SJSA1 (cell line): ENCODE measurements at places on chromosomes 7 and 10.
A peak's percentile ranks its signal among the peaks of the same experiment; 100 is the strongest.

DNA sequence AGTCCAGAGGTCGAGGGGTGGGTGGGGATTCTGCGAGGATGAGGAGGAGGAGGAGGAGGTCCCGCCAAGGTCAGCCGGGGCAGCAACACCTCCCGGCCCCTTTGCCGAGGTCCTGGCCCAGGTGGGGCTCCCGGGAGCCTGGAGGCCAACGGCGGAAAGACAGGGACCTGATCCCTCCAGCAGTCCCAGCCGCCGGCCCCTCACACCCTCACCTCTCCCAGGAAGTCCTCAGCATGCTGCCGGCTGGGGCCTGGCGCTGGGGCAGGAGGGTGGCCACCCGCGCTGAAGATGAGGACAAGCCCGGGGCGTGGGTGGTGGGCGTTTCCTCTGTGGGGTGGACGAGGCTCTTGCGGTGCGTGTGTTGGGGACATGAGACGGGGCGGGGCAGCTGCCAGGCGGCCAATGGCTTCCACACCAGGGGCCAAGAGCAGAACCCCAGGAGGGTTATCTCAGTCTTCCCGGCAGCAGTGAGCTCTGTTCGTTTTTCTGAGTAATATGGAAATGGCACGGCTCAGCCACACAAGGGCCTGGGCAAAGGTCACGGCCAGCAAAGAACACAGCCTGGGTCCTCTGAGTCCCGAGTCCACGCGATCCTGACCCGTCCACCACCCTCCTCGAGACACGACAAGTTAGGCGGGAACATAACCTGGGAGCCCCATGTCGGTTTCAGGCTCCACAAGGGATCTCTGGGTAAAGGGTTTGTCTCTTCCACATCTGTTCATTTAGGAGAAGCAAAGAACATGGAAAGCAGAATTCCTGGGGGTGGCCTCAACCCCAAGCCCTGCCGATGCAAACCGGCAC is 82.9 kb upstream of the PDGFA start:
- H3K36me3 ChIP-seq = no peaks in the 10 kb centered on the region
- H3K4me1 ChIP-seq = peaks cover 14% of the 10 kb centered on the region
- DNase-seq = no peak
- no peak overlapping the region for H3K27ac ChIP-seq
- no peak overlapping the region for H3K4me3 ChIP-seq
- H3K27me3 ChIP-seq = no peaks in the 10 kb centered on the region

DNA sequence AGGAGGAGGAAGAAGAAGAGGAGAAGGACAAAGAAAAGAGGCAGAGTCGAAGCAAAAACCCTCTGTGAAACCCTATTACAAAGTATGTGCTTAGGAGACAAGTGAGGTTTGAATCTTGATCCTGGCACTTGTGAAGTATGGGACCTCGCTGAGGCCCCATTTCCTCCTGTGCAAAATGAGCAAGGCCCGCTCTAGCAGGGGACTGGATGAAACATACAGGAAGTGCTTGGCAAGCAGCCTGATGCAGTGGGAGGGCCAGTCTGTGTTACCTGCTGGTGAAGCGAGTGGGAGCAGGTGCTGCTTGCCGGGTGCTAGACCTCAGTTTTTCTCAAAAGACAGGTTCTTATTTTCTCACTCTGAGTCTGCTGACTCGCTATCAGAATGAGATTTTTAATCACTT is 150.4 kb downstream of the JCAD start:
- no peak overlapping the region for H3K4me3 ChIP-seq
- H3K4me1 ChIP-seq = no peaks in the 10 kb centered on the region
- no peaks in the 10 kb centered on the region for H3K36me3 ChIP-seq
- H3K27me3 ChIP-seq = 0 out of 2 replicates have a peak, but pooled peaks cover 3% of the 10 kb centered on the region
- DNase-seq = no peak

GRCh38 chr7:3957472-3958108 is 656.5 kb downstream of the SDK1 start:
- H3K4me3 ChIP-seq = no peak overlapping the region
- peaks cover 15% of the 10 kb centered on the region for H3K4me1 ChIP-seq
- no peaks in the 10 kb centered on the region for H3K27me3 ChIP-seq
- no peak for DNase-seq
- peaks cover 37% of the 10 kb centered on the region for H3K36me3 ChIP-seq

GRCh38 chr7:473211-473734 is 46.4 kb downstream of the PDGFA start:
- H3K27ac ChIP-seq = no peak overlapping the region
- H3K36me3 ChIP-seq = no peaks in the 10 kb centered on the region
- DNase-seq = no peak
- peaks cover 19% of the 10 kb centered on the region for H3K4me1 ChIP-seq
- no peak overlapping the region for H3K4me3 ChIP-seq

GRCh38 chr7:44980393-44981034 is 1.7 kb upstream of the MYO1G start:
- peaks cover 31% of the 10 kb centered on the region for H3K4me1 ChIP-seq
- H3K27ac ChIP-seq = peak overlapping the region; percentile 77
- no peak overlapping the region for H3K4me3 ChIP-seq
- peaks cover 56% of the 10 kb centered on the region for H3K36me3 ChIP-seq

- no peak for DNase-seq
- H3K27ac ChIP-seq = no peak overlapping the region
- H3K4me3 ChIP-seq = no peak overlapping the region
- no peaks in the 10 kb centered on the region for H3K27me3 ChIP-seq
- peaks cover 92% of the 10 kb centered on the region for H3K36me3 ChIP-seq
Observed at GRCh38 chr7:44052771-44053365, 8.4 kb downstream of the DBNL start.

GRCh38 chr10:110977662-110978061 is 58.3 kb downstream of the SHOC2 start:
- H3K27me3 ChIP-seq = no peaks in the 10 kb centered on the region
- no peak for DNase-seq
- peaks cover 7% of the 10 kb centered on the region for H3K36me3 ChIP-seq
- no peak overlapping the region for H3K4me3 ChIP-seq
- H3K27ac ChIP-seq = 0 out of 2 replicates have a peak overlapping the region, but pooled peaks have one; percentile 26

GRCh38 chr10:110525349-110526260 is 27.9 kb downstream of the DUSP5 start:
- H3K36me3 ChIP-seq = 0 out of 2 replicates have a peak, but pooled peaks cover 2% of the 10 kb centered on the region
- no peaks in the 10 kb centered on the region for H3K27me3 ChIP-seq
- H3K4me1 ChIP-seq = peaks cover 56% of the 10 kb centered on the region
- no peak overlapping the region for H3K4me3 ChIP-seq

DNA sequence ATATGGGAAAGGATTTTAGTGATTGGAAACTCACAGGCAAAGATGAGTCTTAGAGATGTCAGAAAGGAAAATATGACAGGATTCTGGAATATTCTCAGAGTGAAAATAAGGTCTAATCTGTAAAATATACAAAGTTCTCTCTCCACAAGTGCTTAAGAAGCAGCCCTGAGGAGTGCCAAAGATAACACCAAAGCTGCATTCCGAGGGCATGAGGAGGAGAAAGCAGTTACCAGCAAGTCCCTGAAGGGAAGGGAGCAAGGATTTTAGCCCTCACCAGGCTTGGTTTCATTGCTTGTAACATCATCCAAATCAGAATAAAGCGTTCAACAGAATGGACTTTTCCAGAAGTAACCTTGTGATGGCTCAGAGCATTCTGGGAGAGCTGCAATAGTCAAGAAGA is 31.4 kb upstream of the DLX6 start:
- no peak overlapping the region for H3K4me3 ChIP-seq
- H3K4me1 ChIP-seq = peaks cover 27% of the 10 kb centered on the region
- peak overlapping the region; percentile 23; the same call in 1 of the 2 replicates for H3K27ac ChIP-seq
- H3K27me3 ChIP-seq = no peaks in the 10 kb centered on the region
- H3K36me3 ChIP-seq = peaks cover 3% of the 10 kb centered on the region; the same call in 1 of the 2 replicates

GRCh38 chr10:97759158-97759887 is 12.5 kb downstream of the SFRP5 start:
- peak; percentile 70 for DNase-seq
- no peak overlapping the region for H3K27ac ChIP-seq
- H3K4me3 ChIP-seq = no peak overlapping the region
- no peaks in the 10 kb centered on the region for H3K27me3 ChIP-seq
- H3K4me1 ChIP-seq = no peaks in the 10 kb centered on the region
- peaks cover 47% of the 10 kb centered on the region for H3K36me3 ChIP-seq

DNA sequence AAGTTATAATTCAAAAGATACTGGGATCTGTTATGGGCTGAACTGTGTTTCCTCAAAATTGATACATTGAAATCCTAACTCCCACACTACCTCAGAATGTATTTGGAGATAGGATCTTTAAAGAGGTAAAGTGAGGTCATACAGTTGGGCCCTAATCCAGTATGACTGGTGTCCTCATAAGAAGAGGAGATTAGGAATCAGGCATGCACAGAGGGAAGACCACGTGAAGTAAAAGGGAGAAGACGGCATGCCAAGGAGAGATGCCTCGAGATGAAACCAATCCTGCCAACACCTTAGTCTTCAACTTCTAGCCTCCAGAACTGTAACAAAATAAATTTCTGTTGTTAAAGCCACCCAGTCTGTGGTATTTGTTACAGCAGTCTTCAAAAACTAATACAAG is 5.9 kb upstream of the CFAP69 start:
- H3K4me1 ChIP-seq = 0 out of 2 replicates have a peak, but pooled peaks cover 3% of the 10 kb centered on the region
- no peak overlapping the region for H3K27ac ChIP-seq
- H3K27me3 ChIP-seq = no peaks in the 10 kb centered on the region
- no peak for DNase-seq

GRCh38 chr10:103284170-103284569 is 7.2 kb downstream of the INA start:
- H3K27ac ChIP-seq = no peak overlapping the region
- DNase-seq = peak; percentile 29
- H3K27me3 ChIP-seq = peaks cover 25% of the 10 kb centered on the region
- no peak overlapping the region for H3K4me3 ChIP-seq
- no peaks in the 10 kb centered on the region for H3K36me3 ChIP-seq

- peak overlapping the region; percentile 91 for H3K27ac ChIP-seq
- H3K4me1 ChIP-seq = peaks cover 22% of the 10 kb centered on the region
- H3K36me3 ChIP-seq = no peaks in the 10 kb centered on the region
- no peaks in the 10 kb centered on the region for H3K27me3 ChIP-seq
Observed at GRCh38 chr10:31708046-31708445, 220.6 kb downstream of the ARHGAP12 start.

- H3K27ac ChIP-seq = peak within 1 kb of the TSS; percentile 36
- peak; percentile 40 for DNase-seq
- H3K36me3 ChIP-seq = peaks cover 43% of the 10 kb centered on the region
Observed at GRCh38 chr10:3067118-3067858, at the start of gene PFKP. TSS of gene PFKP (plus strand) at chr10:3067548. CDS start at chr10:3067596, 48 bp downstream.

DNA sequence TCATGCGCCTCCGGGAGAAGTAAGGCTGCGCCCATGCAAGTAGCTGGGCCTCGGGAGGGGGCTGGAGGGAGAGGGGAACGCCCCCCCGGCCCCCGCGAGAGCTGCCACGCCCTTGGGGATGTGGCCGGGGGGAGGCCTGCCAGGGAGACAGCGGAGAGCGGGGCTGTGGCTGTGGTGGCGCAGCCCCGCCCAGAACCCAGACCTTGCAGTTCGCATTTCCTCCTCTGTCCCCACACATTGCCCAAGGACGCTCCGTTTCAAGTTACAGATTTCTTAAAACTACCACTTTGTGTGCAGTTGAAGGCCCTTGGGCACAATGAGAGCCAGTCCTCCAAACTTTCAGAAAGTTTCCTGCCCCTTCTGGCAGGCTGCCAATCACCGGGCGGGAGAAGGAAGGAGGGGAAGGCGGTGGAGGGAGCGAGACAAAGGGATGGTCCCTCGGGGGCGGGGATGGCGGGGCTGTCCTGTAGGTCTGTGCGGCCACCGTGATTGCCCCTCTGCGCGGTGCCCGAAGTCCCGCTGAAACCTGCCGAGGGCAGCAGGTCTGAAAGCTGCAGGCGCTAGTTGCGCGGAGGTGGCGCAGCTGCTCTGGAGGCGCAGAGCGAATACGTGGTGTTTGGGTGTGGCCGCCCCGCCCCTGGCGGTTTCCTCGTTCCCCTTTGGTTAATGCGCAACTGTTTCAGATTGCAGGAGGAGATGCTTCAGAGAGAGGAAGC is 2.1 kb downstream of the VIM start:
- peak; percentile 84 for DNase-seq
- peaks cover 60% of the 10 kb centered on the region for H3K36me3 ChIP-seq
- H3K4me1 ChIP-seq = peaks cover 53% of the 10 kb centered on the region
- H3K27me3 ChIP-seq = no peaks in the 10 kb centered on the region

GRCh38 chr7:112942981-112943380 is 143.6 kb downstream of the GPR85 start:
- H3K27me3 ChIP-seq = no peaks in the 10 kb centered on the region
- H3K27ac ChIP-seq = no peak overlapping the region
- no peak for DNase-seq

DNA sequence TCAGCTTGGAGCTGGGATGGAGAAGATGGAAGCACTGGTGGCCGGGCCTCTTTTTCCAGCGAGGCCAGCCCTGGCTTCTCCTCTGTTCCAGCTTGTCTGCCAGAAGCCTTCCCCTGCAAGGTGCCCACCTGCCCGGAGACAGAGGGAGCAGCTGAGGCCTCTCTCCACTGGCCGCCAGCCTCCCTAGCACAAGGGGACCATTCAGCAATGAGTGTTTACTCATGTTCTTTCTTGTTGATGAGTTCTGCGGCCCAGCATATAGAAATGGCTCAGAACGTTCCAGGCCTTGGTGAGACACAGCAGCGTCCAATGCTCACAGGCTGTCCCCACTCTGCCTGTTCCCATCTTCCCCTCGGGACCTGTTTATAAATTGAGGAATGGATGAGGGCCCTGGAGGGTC is 47.3 kb downstream of the CHST3 start:
- H3K4me3 ChIP-seq = no peak overlapping the region
- H3K36me3 ChIP-seq = peaks cover 45% of the 10 kb centered on the region
- H3K27me3 ChIP-seq = no peaks in the 10 kb centered on the region
- H3K4me1 ChIP-seq = peaks cover 9% of the 10 kb centered on the region
- H3K27ac ChIP-seq = no peak overlapping the region

DNA sequence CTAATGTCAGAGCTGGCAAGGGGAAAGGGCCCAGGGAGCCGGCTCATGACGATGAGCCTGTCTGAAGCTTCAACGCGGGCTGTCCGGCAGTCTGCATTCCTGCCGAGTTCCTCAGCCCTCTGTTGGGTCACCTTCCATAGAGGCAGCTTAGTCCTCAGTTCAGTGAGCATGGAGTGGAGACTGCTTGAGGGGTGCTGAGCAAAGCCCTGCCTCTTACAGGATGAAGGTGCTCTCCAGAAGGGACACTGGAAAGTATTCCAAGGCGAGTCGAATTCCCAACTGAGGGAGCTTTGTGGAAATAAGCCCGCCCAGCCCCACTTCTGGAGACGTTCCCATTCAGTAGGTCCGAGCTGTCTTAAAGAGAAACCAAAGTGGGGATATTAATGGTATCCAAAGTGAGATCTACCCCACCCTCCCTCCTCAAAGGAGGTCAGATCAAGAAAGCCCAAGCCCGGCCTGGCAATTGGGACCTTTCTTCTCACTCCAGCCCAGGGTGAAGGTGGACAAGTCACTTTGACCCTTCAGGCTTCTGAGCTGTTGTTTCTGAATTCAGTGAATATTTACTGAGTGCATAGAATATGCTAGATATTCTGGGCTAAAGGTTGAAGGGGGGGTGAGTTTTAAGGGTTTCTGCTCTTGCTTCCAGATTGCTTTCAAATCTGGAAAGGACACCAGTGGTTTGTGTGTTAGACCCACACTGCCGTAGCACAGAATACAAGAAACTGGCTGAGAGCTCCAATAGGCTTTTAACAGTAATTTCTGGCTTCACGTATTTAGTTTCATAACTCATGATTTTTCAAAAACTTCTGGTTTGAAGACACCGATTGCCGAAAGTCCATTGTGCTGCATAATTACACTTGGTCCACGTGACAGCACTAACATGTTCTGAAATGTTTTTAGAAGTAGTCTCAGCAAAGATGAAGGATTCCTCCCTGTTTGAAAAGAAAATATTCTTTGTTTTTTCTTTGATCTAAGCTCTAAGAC is 3.5 kb downstream of the EGFR start:
- H3K4me1 ChIP-seq = peaks cover 24% of the 10 kb centered on the region
- H3K27me3 ChIP-seq = no peaks in the 10 kb centered on the region
- no peak for DNase-seq
- H3K27ac ChIP-seq = no peak overlapping the region

GRCh38 chr10:101217044-101217425 is 12.2 kb downstream of the LBX1 start:
- no peak overlapping the region for H3K27ac ChIP-seq
- no peaks in the 10 kb centered on the region for H3K36me3 ChIP-seq
- H3K27me3 ChIP-seq = peaks cover 96% of the 10 kb centered on the region
- no peak overlapping the region for H3K4me3 ChIP-seq
